ENCODE measurements at places on chromosomes 3 and 15. TPM values are rescaled to one million over a fixed set of nuclear protein-coding genes. Genes with fewer than 3 reads are reported as not detected.

- no peak for DNase-seq
These were observed 38.4 kb downstream of the LIMD1 start for GRCh38 chr3:45632956-45633355.

GRCh38 chr3:100141586-100141985, 27.3 kb upstream of the FILIP1L start:
- no peak for DNase-seq

GRCh38 chr3:112134335-112135124, 1.5 kb upstream of the GCSAM start:
- DNase-seq, result no peak

DNA sequence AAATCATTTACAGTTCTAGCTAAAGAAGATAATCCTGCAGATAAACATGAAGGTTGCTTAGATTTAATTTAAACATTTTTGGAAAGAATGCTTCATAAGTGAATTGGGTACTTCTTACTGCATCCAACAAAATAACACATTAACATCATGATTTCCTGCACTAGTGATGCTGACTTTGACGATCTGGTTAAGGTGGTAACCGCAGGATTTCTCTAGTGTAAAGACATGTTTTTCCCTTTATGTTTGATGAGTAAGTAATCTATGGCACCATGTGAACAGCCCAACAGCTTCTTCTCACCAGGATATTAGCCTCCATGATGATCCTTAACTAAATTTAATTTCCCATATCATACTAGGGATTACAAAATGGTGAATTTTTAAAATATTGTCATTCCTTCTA, 14.1 kb downstream of the SPPL2A start:
- no peak for DNase-seq

DNA sequence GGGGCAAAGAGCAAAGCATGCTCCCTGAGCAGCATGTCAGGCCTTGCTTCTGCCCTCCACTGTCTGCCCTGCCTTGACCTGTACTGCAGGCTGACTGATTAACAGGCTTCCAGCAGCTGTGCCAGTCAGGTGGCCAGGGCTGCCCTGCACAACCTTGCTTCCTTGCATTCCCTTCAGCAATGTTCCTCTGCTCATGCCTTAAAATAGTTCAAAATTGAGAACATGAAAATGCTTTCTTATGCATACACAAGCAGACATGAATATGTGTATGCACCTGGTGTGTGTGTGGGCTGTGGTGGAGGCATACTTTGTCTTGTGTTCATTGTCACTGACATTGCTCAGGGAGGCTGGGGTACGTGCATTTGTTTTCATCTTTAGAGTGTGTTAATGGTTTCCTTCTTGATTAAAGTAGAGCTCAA, 1.2 kb upstream of the SLC22A13 start:
- no peak for DNase-seq

GRCh38 chr3:164832216-164832615, 246.1 kb downstream of the SI start:
- no peak for DNase-seq

DNA sequence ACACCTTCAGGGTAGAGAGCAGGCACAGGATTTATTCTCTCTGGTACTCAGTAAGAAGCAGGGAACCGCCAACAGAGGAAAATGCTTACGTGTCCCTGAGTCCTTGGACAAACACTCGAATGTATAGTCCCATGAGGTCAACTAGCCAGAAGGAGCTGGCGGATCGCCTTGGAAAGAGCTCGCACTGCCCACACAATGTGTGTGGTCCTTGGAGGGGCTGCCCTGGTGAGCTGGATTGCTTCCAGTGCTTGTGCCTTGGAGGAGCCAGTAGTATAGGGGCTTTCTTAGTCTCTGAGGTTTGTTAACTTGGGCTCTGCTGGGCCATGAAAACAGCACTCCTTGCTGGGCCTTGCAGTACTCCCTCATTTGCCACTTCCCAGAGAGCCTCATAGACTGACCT, 40.7 kb upstream of the VILL start:
- no peak for DNase-seq

- no peak for DNase-seq
These were observed 261.9 kb upstream of the CTDSPL start for GRCh38 chr3:37599779-37600178.

DNA sequence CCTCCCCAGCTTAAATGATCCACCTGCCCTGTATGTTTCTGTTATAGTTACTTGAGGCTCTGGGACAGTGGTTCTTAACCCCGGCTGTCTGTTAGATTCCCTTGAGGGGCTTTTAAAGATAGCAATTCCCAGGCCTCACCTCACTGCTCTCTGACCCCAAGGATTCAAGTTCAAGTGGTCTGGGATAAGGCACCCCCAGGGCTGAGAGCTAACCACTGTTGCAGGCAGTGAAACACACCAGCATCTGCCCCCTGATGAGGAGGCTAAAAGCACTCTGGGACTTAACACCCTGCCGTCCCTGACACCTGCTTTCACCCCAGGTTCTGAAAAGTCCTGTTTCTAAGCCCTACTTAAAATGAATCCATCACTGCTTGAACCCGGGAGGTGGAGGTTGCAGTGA, 103.7 kb downstream of the LRRK1 start:
- DNase-seq, result no peak

DNA sequence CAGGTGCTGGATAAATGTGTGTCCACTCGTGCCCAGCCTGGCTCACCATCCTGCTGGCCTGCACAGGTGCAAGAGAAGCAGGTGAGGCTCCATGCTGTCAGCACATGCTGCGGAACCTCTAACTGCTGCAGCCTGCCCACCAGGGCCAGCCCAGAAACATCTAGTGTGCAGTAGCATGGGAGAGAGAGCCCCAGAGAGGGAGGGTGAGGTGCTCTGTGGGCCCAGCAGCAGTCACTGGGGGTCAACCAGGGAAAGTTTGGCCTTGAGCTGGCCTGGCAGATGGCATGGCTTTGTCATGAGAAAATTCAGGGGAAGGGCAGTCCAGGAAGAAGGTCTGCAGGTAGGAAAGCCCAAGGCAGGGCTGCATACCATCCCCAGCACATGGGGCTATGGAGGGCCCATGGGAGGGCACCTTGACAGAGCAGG, 18.2 kb upstream of the PRR23E start:
- DNase-seq, result no peak

DNA sequence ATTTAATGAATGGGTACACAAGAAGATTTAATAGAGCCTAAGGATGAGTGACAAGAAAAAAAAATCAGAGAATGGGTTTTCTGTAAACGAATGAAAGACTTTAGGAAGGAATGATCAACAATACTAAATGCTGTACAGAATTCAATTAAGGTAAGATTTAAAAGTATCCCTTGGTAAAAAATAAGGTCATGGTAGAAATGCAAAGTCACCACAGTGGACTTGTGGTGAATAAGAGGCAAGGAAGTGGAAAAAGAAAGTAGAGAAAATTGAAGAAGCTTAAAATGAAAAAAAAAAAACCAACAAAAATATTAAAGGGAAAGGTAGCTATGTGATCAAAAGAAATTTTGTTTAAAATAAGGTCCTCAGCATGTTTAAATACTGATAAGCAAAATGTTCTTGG, 82.4 kb downstream of the PLSCR2 start:
- DNase-seq, result no peak

- DNase-seq, result no peak
These were observed 25.9 kb upstream of the GOLGA8B start for GRCh38 chr15:34609102-34610057.

The PSTPIP1 gene
- polyA plus RNA-seq, result 0.89 TPM

The ZNF710 gene
- polyA plus RNA-seq, result 24.9 TPM

The TM4SF1 gene
- polyA plus RNA-seq, result 62.9 TPM

The CCRL2 gene
- polyA plus RNA-seq, result 1.00 TPM

The OR5K2 gene
- 0.35 TPM for polyA plus RNA-seq

The PLA2G4E gene
- not detected for polyA plus RNA-seq

The PLAAT1 gene
- polyA plus RNA-seq, result 3.4 TPM
